ENCODE measurements at places on chromosomes 7 and 10. TPM values are rescaled to one million over a fixed set of nuclear protein-coding genes. Genes with fewer than 3 reads are reported as not detected.
A peak's percentile ranks its signal among the peaks of the same experiment; 100 is the strongest.

GIMAP5 gene
- 31.9 TPM for total RNA-seq

PCDH15 gene
- total RNA-seq = 2.1 TPM

CRYGN gene
- not detected for total RNA-seq

LDB3 gene
- 2.2 TPM for total RNA-seq

- H3K4me3 ChIP-seq = no peak overlapping the region
- H3K4me1 ChIP-seq = peaks cover 27% of the 10 kb centered on the region
- H3K27me3 ChIP-seq = no peaks in the 10 kb centered on the region
- no peak overlapping the region for H3K27ac ChIP-seq
These were observed 4.3 kb downstream of the ZSWIM8 start for GRCh38 chr10:73789659-73790055.

- H3K36me3 ChIP-seq = no peaks in the 10 kb centered on the region
- H3K27me3 ChIP-seq = no peaks in the 10 kb centered on the region
- peak overlapping the region; percentile 2 for H3K27ac ChIP-seq
- no peak overlapping the region for H3K4me3 ChIP-seq
- peaks cover 17% of the 10 kb centered on the region for H3K4me1 ChIP-seq
These were observed 177.2 kb upstream of the INHBA start for GRCh38 chr7:41880107-41880506.

DNA sequence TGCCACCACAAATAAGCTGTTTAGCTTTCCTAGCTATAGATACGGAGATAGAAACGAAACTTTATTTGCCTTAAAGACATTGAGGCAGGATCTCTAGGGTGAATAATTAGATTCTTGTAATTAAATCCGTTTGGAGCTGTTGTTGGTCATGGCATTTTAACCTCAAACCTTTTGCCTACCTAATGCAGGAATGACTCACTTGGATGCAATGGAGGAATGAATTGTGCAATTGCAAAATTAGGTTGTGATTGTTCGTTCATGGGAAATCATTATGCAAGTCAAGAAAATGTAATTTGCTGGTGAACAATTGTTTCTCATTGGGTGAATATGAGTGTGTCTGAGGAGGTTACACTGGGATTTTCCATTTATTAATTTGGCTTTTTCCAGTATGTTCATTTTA, 703.5 kb downstream of the GATA3 start:
- no peak overlapping the region for H3K27ac ChIP-seq
- no peaks in the 10 kb centered on the region for H3K27me3 ChIP-seq
- H3K4me1 ChIP-seq = no peaks in the 10 kb centered on the region
- no peak overlapping the region for H3K4me3 ChIP-seq

DNA sequence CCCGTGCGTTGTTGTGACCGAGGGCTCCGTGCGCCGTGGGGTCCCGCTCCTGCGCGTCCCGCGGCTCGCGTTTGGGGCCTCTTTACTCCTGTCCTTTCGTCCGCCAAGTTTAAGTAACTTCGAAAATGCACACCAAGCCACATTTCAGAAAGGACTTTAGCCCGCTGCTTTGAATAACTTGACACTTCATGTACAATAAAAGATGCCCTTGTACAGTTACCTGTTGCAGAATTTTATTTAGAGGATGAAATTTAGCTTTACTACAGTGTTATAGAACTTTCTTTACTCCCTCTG, 459 bp downstream of the SUGCT start:
- DNase-seq = no peak
- peak overlapping the region; percentile 91 for H3K27ac ChIP-seq
- peak overlapping the region; percentile 87 for H3K4me3 ChIP-seq
- H3K27me3 ChIP-seq = no peaks in the 10 kb centered on the region
- no peaks in the 10 kb centered on the region for H3K36me3 ChIP-seq

DNA sequence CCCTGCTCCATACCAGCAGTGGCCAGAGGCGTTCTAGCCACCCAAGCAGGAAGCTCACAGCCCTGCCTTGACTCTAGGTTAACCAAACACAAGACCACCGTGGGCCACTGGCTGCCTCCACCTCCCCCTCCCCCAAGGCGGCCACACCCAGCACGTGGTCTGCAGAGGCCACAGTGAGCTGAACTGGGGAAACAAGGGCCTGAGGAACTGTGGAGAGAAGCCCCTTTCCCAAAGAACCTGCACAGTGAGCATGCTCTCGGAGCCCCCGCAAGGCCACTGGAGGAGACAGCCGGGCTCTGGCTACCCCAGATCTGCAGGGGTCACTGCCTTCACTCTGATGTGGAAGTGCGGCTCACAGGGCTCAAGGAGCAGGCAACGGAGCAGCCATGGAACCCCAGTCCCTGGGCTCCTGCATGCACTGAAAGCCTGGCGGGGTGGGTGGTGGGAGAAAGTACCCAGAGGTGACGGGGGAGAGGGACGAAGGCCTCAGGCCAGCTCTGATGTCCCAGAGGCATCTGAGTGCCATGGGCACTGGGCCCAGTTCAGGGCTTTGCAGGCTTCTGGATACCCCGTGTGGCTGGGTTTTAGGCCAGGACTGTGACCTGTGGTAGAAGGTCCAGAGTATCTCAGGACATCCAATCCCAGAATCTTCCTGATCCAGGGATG, 189.2 kb downstream of the EBF3 start:
- no peaks in the 10 kb centered on the region for H3K27me3 ChIP-seq
- DNase-seq = peak; percentile 39
- H3K27ac ChIP-seq = no peak overlapping the region
- no peak overlapping the region for H3K4me3 ChIP-seq

- no peak for DNase-seq
- H3K27ac ChIP-seq = no peak overlapping the region
- H3K4me1 ChIP-seq = no peaks in the 10 kb centered on the region
- H3K4me3 ChIP-seq = no peak overlapping the region
- no peaks in the 10 kb centered on the region for H3K27me3 ChIP-seq
These were observed 52.5 kb downstream of the DGKB start for GRCh38 chr7:14850039-14850438.

Data from lower lobe of right lung (tissue), 2 donors.